ENCODE measurements at places on chromosomes 11 and 22. TPM values are rescaled to one million over a fixed set of nuclear protein-coding genes. Genes with fewer than 3 reads are reported as not detected.
A peak's percentile ranks its signal among the peaks of the same experiment; 100 is the strongest.

DPAGT1 gene
- total RNA-seq, result 50.3 TPM

EFCAB6 gene
- 1.1 TPM for total RNA-seq

CCDC87 gene
- total RNA-seq, result 0.46 TPM

VWCE gene
- total RNA-seq, result 0.76 TPM

BTG4 gene
- not detected for total RNA-seq

GLYATL2 gene
- total RNA-seq, result not detected

SMIM38 gene
- 0.22 TPM for total RNA-seq

OR4D5 gene
- total RNA-seq, result 0.81 TPM

PAX6 gene
- 1.5 TPM for total RNA-seq

SLC22A25 gene
- not detected for total RNA-seq

GRCh38 chr11:121300972-121301699 lies 8.6 kb downstream of the SC5D start:
- DNase-seq, result no peak

- no peak for DNase-seq
Observed at GRCh38 chr11:64605244-64605560, 14.2 kb downstream of the SLC22A12 start.

DNA sequence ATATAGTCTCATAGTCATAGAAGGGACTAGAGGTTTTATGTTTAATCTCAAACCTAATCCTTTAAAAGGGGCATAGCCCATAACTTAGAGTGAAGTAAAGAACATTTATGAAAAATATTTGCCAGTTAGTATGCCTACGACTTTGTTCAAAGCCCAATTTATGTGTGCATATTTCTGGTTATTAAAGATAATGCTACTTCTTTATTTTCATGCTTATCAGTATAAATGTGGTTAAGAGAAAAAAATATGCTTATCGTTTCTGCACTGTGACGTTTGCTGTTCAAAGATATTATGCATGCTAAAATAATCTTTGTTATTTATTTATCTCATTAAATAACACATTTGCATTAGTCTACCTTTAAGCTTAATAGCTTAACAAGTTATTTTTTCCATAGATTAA lies 343.9 kb downstream of the DYNC2H1 start:
- DNase-seq, result no peak

DNA sequence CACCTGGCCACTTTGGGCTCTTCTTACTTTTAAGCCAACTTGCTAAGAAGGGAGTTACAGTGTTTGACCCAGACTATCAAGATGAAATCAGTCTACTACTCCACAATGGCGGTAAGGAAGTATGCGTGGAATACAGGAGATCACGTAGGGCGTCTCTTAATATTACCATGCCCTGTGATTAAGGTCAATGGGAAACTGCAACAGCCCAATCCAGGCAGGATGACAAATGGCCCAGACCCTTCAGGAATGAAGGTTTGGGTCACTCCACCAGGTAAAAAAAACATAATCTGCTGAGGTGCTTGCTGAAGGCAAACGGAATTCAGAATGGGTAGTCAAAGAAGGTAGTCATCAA lies 1.0 kb upstream of the YPEL4 start:
- no peak for DNase-seq

GRCh38 chr11:108672113-108672512 lies 7.2 kb downstream of the DDX10 start:
- DNase-seq, result no peak

DNA sequence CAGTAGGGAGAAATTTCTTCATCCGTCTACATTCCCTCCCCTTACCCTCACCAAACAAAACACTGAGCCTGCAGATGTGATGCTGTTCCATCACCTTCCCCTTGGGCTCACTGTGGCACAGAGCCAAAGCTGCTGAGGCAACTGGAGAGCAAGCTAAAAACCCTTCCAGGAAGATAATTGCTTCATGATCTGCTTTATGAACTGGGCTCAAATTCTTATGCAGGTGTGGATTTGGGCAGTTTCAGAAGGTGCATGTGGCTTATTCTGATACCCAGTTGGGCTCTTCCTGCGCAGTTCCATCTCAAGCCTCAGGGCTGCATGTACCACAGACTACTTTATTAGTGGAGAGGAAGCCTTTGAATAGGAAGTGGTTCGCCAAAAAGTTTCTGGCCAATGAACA lies 58.3 kb downstream of the AAMDC start:
- DNase-seq, result peak; percentile 9

- DNase-seq, result peak; percentile 76
Observed at GRCh38 chr11:68128682-68129327, 7.6 kb upstream of the CHKA start.

DNA sequence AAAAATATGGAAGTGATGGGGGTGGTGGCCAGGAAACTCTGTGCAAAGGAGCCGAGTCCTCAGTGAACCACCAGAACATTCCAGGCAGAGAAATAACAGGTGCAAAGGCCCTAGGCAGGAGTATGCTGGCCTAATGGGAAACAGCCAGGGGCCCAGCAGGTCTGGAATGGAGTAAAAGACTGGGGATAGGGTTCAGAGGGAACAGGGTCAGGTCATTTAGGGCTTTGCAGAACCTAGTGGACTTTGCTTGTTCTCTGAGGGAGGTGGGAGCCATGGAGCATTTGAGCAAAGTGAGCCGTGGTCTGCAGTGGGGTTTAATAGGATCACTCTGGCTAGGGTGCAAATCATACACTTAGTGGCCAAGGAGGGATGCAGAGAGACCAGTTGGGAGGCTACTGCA lies 8.7 kb downstream of the CRYBB3 start:
- DNase-seq, result no peak

DNA sequence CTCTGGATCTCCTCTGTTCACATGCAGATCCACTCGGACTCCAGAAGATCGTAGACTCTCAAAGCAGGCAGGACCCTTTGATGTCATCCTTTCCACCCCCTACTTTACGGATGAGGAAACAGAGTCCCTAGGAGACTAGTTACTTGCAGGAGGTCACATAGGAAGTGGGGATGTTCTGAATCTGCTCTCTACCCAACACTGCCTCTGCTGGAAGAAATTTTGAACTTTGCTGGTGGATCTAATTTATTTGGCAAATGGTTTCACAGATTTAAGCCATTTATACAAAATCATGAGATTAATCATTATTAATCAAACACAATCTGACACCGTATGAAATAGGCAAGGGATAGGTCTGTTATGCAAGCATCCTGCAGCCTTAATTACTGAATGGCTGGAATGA lies 55.0 kb upstream of the USP47 start:
- no peak for DNase-seq

DNA sequence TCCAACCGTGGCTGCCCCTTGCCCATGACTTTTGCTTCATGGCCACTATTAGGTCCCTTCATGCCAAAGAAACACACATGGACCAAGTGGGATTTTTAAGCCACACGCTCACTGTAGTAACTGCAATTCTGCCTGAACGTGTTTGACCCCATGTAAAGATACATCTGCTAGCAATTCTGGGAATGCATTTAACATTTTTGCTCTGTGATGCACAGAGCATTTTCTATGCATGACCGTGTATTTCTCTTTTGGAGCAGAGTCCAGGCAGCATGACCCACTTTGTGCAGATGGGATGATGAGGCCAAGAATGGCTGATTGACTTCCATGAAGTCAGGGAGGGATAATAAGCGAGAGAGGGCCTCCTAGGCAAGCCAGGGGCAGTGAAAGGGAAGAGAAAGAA lies 108.5 kb downstream of the TP53I11 start:
- no peak for DNase-seq

GRCh38 chr11:69000831-69001242 lies 12.2 kb downstream of the MRGPRF start:
- DNase-seq, result peak; percentile 48

- DNase-seq, result peak; percentile 8
Observed at GRCh38 chr11:8038811-8039529, 42.0 kb upstream of the TUB start.

- no peak for DNase-seq
Observed at GRCh38 chr22:46783721-46784120, 21.3 kb downstream of the TBC1D22A start.

DNA sequence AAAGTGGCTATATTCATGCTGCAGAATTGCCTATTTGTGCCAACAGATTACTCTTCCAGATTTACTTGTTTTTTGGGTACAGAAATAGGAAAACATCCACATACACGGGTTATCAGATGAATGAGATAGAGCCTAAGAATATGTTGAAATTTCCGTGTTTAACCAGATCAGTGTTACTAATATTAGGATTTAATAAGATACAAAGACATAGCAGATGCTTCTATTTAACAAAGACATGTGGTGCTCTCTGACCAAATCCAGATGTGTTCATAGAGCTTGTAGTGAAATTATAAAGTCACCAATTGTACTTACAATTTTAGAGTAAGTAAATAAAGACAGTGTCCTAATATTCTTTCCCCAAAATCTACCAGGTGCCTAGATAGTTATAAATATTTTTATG lies 208.0 kb downstream of the CASP12 start:
- no peak for DNase-seq

DNA sequence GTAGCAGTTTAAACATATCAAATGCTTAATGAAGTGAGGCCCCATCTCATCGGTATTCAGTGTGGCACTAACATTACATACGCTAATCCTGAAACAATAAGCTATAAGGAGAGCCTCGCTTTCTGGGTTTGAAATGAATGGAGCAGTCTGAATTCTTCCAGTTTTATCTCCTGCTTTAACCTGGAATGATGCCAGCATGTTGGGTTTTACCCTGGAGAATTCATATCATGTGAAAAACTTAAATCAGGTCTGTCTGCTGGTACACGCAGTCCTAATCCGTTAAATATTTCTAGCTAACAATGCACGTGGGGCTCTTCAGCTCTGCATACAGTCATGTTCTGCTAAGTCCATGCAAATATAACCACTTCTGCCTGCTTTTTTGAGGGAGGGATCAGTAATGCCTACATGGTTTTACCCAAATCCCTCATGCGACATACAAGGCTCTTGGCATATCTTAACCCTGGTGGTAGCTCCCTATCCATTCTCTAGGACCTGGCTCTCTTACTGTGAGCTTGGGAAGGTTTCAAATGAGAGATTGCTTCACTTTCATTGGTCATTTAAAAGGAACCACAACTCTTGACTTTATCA lies 92.7 kb downstream of the COMMD9 start:
- no peak for DNase-seq

GRCh38 chr22:21902296-21903087 lies 35.0 kb upstream of the MAPK1 start:
- no peak for DNase-seq

GRCh38 chr11:71451596-71452198 lies 1.3 kb upstream of the NADSYN1 start:
- peak; percentile 69 for DNase-seq

DNA sequence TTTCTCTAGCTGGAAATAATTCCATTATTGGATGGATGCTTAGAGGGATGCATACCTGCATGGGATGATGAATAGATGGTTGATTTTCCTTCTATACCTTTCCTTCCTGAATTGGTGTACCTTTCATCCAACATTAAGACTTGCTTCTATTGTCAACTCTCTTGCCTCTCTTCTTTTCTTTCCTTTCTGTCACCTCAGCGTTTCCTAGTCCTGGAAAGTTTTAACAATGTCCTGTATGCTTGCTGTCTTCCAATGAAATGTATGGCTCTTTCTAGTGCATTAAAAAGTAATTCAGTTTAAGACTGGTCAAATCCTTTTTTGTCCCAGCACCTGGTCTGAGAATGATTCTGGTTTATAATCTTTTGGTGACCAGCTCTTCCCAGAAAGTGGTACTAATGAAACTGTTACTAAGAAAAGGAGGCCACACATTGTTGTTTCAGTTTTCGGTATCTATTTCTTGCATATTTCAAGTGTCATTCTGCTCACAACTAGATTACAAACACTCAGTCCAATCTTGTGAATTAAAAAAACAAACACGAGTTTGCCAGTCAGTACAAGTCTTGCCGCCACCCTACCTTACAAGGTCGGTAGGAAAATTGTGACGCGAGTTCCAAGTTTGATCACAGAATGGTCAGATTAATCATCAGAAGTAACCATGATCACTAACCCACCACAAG lies 8.0 kb downstream of the POU2AF1 start:
- DNase-seq, result no peak

DNA sequence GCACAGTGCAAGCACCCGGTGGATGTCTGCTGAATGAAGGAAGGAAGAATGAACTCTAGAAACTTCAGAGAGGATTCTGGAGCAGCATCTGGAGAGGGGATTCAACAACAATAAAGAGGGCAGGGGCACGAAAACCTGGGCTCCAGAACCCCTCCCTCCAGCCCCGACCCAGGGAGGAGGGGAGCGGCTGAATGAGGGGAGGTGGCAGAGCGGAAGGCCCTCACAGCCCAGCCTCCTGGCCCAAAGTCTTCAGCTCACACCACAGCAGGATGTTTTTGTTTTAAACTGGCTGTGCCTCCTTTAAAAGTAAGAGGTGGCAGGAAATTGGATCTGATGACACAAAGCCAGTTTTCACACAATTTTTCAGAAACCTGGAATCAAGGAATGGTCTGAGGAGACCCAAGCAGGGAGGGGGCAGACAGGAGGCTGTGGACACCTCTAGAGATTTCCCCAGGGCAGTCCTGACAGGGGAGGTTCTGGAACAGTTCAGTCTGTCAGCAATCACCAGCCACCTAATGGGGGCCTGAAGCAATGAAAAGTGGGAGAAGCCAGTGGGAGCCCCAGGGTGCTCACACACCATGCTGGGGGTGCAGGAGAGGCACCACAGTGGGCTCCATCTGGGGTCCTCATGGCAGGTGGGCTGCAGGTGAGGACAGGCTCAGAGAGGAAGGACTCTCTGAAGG lies 44.4 kb upstream of the TCF20 start:
- no peak for DNase-seq

GRCh38 chr11:115659061-115659963 lies 155.1 kb upstream of the CADM1 start:
- DNase-seq, result no peak

DNA sequence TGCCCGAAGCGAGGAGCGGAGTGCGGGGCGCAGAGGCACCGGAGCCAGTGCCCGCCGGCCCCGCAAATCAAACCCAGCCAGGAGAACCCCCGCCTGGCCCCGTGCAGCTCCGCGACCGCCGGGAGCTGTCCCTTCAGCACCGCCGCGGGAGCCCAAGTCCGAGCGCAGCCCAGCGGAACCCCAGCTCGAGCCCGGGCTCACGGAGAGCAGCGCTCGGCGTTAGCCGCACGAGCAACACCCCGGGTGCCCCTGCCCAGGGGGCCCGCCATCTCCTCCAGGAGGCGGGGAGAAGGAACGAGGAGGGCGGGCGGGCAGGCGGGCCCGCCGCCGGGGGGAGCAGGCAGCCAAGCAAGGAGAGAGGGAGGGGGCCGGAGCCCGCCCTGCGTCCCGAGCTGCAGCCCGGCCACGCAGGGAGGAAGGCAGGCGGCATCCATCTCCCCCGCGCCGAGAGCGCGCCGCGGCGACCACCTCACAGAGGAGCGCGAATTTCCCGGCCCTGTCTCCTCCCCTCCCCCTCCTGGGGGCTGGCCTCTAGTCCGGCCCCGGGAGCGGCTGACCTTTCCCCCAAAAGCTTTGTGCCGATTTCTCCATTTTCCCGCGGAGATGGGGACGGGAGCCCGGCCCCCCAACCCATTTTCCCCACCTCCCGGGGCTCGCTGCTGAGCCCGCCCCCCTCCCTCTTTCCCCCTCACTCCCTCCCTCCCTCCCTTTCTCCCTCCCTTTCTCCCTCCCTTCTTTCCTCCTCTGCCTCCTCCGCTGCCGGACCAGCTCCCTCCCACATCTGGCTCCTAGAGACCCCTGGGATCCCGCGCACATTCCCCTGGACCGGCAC lies 621 bp downstream of the KCNC1 start:
- no peak for DNase-seq

GRCh38 chr22:24965822-24966626 lies 13.5 kb downstream of the KIAA1671 start:
- DNase-seq, result peak; percentile 88

All from left colon (tissue), 2 donors.